Subcutaneous preadipocyte (primary cell): ENCODE measurements at places on chromosomes 13 and 19. TPM values are rescaled to one million over a fixed set of nuclear protein-coding genes. Genes with fewer than 3 reads are reported as not detected.

The ACTL9 gene
- not detected in 2 replicates for total RNA-seq

The PEG3 gene
- total RNA-seq: 0.39 and 1.8 TPM in 2 replicates

The CGB3 gene
- not detected in 2 replicates for total RNA-seq

The PCP2 gene
- total RNA-seq: not detected in 2 replicates

The KMT5C gene
- 6.6 and 7.6 TPM in 2 replicates for total RNA-seq

The SH3GL1 gene
- total RNA-seq: 111 and 126 TPM in 2 replicates

The KLK1 gene
- 0.37 TPM in 1 of 2 replicates, not detected in the other for total RNA-seq
